ENCODE measurements at places on chromosomes 6 and 20. TPM values are rescaled to one million over a fixed set of nuclear protein-coding genes. Genes with fewer than 3 reads are reported as not detected.

The DDO gene
- 31.5 TPM for total RNA-seq

The MCCD1 gene
- total RNA-seq: not detected

The POLR1H gene
- total RNA-seq: 16.1 TPM

The PAK5 gene
- not detected for total RNA-seq

The HNF4A gene
- total RNA-seq: not detected

The PPP1R16B gene
- total RNA-seq: 9.4 TPM

The EFCAB8 gene
- not detected for total RNA-seq

The RUNX2 gene
- 0.79 TPM for total RNA-seq

The FAM184A gene
- total RNA-seq: 2.2 TPM

The CTCFL gene
- total RNA-seq: not detected

All from left ventricle myocardium superior (tissue), 1 donor.